ENCODE measurements at places on chromosomes 5 and 9.

- no peak for DNase-seq
These were observed 623.7 kb downstream of the EFNA5 start for GRCh38 chr5:107047048-107047447.

DNA sequence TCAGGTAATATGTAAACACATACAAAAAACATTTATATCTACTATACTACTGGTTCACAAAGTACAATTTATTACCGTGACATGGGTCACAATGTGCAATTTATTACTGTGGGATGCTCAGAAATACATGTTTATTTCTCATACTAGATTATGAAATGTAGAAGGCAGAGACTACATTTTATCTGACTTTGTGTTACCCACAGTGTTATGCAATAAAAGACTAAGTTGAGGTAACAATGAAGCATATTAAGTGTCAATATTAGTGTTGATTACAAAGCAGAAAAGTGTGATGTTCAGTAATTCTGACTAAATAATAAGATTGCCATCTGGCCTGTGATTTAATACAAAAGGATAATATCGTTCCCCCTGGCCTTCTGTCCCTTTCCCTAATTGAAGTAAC lies 42.4 kb downstream of the CPLANE1 start:
- no peak for DNase-seq

GRCh38 chr9:136950656-136951276 lies 1.3 kb upstream of the LCN12 start:
- no peak for DNase-seq

DNA sequence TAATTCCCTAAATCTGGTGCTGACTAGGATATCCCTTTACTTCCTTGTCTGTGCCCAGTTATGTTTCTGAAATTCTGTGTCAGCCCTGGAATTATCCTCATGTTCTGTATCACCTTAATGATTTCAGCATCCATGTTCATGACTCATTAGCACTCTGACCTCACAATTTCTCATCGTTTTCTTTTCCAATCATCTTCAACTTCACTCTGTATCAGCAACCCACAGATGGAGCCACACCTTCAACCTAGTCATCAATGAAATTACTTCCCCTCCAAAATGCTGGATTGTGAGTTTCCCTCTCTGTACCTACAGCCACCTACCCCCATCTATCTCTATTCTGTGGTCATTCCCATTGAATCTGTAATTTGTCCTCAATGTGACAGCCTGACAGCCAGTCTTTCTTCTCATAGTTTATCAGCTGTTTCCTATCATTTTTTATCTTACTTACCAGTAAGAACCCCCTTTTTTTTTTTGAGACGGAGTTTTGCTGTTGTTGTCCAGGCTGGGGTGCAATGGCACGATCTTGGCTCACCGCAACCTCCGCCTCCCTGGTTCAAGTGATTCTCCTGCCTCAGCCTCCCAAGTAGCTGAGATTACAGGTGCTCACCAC lies 3.1 kb upstream of the IL6ST start:
- DNase-seq: no peak

GRCh38 chr9:94726495-94727191 lies at the start of gene AOPEP:
Gene AOPEP, plus strand, starts transcription at chr9:94726699. Its CDS starts 33,085 bp downstream, at chr9:94759784.
- peak; percentile 68 for DNase-seq

GRCh38 chr9:70784456-70784855 lies 337.0 kb downstream of the TRPM3 start:
- DNase-seq: no peak

- DNase-seq: no peak
These were observed 112.9 kb downstream of the ST8SIA4 start for GRCh38 chr5:100790170-100790665.

- DNase-seq: no peak
These were observed 41.4 kb downstream of the PSIP1 start for GRCh38 chr9:15469406-15469805.

- no peak for DNase-seq
These were observed 22.1 kb upstream of the PLPP6 start for GRCh38 chr9:4640027-4640426.

DNA sequence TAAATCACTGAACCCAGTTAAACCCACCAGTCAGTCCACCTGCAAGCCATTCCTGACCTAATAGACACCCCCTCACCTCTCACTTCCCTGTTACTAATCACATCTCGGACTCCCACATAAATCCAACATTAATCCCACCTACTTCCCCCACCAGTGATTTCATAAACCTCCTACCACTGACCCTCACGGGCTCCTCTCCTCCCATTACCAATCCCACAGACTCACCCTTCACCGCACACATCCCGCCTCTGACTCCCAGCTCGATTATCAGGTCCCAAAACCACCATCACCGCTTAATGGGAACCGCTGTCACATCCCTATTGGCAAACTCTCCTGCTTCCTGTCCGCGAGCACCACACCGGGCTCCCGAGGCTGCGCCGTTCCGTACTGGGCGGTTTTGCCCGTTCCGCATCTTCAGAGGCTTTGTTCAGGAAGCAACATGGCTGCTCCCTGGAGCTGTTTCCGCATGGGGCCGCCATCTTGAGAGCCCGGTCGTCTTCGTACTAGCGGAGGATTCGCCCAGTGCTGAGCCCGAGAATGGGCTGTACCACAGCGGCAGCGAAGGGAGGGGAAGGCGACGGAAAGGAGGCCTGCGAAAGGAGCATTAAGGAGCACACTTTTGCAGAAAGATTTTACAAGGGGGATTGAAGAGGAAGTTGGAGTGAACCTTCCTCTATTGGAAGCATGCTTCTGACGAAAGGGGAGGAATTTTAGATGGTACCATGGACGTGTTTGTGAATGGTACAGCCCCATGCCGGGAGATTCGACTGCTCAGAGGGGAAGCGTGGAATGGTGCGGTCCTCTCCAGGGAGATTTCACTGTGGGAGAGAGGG lies at the start of gene ZNF300:
ZNF300 (minus strand) TSS at position 502 of the 833 bp plus-strand sequence. CDS start 1,825 bp downstream, outside the sequence.
- peak; percentile 89 for DNase-seq

- no peak for DNase-seq
These were observed 449.6 kb upstream of the CLINT1 start for GRCh38 chr5:158308429-158309025.

GRCh38 chr5:55036477-55036876 lies 12.4 kb downstream of the GZMK start:
- no peak for DNase-seq

GRCh38 chr5:32390819-32391591 lies 53.5 kb downstream of the ZFR start:
- DNase-seq: no peak

DNA sequence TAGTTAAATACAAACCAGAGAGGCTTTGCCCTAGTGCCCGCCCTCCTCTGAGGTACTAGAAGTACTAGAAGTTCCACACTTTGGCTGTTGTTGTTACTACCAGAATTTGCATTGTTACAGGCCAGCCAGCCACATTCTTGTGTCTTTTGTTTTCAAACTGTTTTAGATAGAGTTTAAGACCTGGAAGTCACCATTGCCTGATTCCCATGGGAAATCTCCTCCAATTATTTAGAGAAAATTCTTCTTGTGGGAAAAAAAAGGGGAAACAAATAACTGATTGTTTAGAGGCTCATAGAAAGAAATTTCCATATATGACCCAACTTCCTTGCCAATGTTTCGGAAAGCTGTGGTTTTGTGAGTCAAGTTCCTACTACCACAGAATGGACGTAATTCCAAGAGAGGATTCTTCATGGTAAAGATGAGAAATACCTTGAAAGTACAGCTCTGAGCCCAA lies 252.2 kb downstream of the GOLPH3 start:
- DNase-seq: no peak

GRCh38 chr9:35748242-35748857 lies 678 bp downstream of the GBA2 start:
- no peak for DNase-seq

GRCh38 chr9:136296434-136297015 lies 7.4 kb downstream of the CCDC187 start:
- DNase-seq: no peak

DNA sequence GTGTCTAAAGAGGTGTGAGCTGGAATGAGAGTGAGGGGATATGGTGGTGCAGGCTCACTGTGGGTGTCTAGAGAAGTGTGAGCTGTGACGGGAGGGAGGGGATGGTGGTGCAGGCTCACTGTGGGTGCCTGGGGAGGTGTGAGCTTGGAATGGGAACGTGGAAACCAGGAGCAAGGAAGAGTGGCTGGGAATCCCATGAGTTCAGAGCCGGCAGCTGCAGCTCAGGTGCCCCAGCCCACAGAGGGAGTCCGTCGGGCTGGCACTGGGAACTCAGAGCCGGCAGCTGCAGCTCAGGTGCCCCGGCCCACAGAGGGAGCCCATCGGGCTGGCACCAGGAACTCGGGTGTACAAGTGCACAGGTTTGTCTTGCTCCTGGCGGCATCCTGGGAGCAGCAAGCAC lies 45.6 kb downstream of the IRX2 start:
- DNase-seq: no peak

DNA sequence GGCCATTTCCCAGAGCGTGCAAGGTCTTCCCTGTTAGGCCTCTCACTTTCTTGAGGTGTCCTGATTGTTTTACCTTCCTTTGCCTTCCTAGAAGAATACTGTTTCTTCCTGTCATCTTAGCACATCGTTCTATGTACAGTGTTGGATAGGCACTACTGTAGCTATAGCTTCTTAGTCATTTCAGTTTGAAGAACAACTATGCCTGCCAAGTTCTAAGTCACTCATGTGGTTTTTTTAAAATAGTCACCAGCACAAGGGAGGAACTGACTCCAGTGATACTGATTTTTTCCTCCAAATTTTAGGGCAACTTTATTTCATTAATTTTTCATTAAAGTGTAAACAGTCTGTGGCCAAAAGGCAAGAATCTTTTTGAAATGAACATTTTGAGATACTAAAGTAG lies 122.4 kb upstream of the NR5A1 start:
- no peak for DNase-seq

DNA sequence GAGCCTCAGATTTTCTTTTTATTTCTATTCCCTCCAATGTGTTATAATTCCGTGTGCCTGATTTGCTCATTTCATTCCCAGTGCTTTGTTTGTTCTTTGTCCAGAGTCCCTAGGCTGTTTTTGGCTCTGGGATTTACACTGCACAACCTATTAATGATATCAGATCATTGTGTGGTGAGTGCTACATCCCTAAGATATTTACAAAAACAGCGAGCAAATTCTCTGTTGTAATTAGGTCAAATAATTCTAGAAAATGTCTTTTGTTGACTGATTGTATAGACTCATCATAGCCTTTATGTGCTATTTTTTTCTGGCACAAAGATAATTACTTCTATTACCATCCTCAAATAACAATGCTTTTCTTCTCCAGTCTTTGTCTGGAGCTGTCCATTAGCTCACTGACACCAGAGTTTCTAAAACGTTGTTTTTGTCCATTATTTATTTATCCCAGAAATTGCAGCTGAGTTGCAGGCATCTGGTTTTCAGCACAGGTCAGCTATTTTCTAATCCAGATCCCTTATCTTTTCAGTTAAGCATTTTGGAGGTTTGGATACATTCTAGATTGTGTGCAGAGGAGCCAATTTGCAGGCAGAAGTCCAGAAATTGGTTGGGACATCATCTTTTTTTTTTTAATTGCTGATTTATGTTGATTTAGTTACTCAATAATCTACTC lies 379.9 kb upstream of the DMAC1 start:
- no peak for DNase-seq

DNA sequence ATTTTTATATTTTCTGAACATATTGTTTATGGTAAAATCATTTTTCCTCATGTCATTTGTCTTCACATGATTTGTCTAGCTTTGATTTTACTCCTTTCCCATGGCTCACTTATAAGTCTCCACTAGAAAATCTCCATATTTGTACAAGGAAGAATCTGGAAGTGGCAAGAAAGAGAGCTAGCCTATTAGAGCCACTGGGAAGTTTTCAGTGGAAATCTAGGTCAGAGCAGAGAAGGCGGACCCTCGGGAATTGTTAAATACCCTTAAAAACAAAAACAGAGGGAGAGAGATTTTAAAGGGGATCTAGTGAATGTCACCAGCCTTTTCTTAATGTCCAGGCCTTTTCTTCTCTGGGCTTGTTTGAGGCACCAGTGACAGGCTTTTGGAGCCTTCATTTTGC lies 56.6 kb downstream of the GRAMD2B start:
- DNase-seq: no peak

GRCh38 chr9:106587042-106587441 lies 275.9 kb upstream of the ZNF462 start:
- no peak for DNase-seq

DNA sequence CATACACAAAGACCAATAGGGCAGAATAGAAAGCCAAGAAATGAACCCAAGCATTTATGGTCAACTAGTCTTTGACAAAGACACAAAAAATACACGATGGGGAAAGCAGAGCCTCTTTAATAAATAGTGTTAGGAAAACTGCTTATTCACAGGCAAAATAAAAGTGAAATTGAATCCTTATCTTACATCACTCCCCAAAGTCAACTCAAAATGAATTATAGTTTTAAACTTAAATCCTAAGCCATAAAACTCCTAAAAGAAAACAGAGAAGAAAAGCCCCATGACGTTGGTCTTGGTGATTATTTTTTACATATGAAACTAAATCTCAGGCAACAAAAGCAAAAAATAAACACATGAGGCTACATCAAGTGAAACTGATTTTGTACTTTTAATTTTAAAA lies 46.8 kb downstream of the CHSY3 start:
- no peak for DNase-seq

DNA sequence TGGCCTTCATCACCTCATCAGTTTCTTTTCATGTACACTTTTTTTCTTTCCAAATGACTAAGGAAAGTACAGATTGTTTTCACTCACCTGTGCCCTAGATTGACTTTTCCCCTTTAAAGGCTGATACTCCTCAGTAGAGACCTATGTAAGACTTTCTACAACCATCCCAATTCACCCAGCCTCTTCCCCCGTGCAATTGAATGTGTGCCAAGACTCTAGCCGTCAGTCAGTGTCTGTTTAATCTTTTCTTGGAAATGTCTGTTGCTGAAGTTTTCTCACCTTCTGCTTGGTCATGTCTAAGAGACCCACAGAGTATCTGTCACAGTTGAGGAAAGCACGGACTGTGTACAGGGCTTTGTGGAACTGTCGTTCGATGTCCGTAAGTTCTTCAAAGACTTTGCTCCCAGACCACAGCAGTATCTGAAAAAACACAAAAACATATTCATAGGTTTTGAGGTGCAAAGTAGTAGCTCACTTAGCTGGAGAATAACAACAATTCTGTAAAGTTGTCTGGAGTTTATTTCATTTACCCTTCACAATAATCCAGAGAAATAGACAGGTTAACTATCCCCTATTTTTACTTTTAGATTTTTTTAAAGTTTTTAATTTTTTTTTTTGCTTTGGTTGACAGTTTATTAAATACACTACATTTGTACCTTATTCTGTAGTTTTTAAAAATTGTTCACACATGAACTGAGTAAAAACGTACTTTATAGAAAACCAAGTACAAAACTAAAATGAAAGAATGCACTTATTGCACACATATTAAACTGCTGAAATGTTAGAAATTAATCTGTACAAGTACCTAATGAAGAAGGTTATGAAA lies 13.6 kb downstream of the PDE6A start:
- DNase-seq: no peak

GRCh38 chr5:141245250-141245717 lies at the start of gene PCDHB15:
Gene PCDHB15, plus strand, starts transcription at chr5:141245395. Its CDS starts 184 bp downstream, at chr5:141245579.
- peak; percentile 11 for DNase-seq

GRCh38 chr9:91362051-91362611 lies 413 bp upstream of the AUH start:
- no peak for DNase-seq

- DNase-seq: no peak
These were observed 61.8 kb downstream of the SPATA31C2 start for GRCh38 chr9:88076286-88077070.

- no peak for DNase-seq
These were observed 144.4 kb downstream of the ZNF462 start for GRCh38 chr9:107007402-107007801.

GRCh38 chr5:100505984-100506670 lies 29.0 kb upstream of the FAM174A start:
- DNase-seq: no peak

- DNase-seq: no peak
These were observed 140.4 kb downstream of the CARTPT start for GRCh38 chr5:71859515-71859914.
